Adrenal gland (tissue), 19 donors: ENCODE measurements at places on chromosomes 7 and 10. TPM values are rescaled to one million over a fixed set of nuclear protein-coding genes. Genes with fewer than 3 reads are reported as not detected.
A peak's percentile ranks its signal among the peaks of the same experiment; 100 is the strongest.

- H3K36me3 ChIP-seq = no peaks in the 10 kb centered on the region
- H3K27ac ChIP-seq = no peak overlapping the region
- no peak overlapping the region for H3K4me3 ChIP-seq
- DNase-seq = no peak
Observed at GRCh38 chr10:64365663-64366062, 844.5 kb downstream of the REEP3 start.

- no peaks in the 10 kb centered on the region for H3K27me3 ChIP-seq
- no peak overlapping the region for H3K4me3 ChIP-seq
- H3K4me1 ChIP-seq = peaks cover 2% of the 10 kb centered on the region
Observed at GRCh38 chr10:86642499-86642898, 11.8 kb upstream of the OPN4 start.

DNA sequence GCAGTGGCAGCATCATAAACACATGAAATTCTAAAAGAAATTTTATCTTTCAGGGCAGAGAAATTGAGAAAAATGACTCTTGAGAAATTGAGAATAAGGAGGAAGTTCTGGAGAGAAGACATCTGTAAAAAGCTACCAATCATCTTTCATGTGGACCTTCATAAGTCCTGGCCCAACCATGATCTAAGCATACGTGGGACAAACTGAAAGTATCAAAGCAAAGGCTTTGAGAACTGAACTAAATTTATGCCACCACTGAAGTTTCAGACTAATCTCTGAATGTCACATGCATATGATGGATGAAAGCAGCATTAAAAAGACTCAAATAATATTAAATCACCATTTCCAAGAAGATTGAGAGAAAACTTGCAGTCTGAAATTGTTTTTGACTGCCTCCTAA lies 1502.8 kb upstream of the LRRTM3 start:
- H3K27me3 ChIP-seq = no peaks in the 10 kb centered on the region
- H3K36me3 ChIP-seq = no peaks in the 10 kb centered on the region
- H3K4me1 ChIP-seq = no peaks in the 10 kb centered on the region
- no peak overlapping the region for H3K27ac ChIP-seq
- no peak for DNase-seq

DNA sequence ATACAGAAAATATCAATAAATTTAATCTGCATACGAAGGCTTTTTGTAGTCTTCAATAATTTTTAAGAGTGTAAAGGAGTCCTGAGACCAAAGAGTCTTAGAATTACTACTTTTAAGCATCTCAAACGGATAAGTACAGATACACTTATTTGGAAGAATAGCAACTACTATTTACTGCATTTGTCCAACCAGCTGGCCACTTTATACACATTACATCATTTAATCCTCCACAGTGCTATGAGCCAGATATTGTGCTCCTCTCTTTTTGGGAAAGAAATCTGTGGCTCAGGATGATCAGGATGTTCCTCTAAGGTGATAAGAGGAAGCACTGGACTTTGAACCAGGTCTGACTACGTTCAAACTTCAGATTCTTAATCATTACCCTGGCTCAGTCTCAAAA lies 588.6 kb upstream of the LRRTM3 start:
- H3K4me3 ChIP-seq = no peak overlapping the region
- no peaks in the 10 kb centered on the region for H3K4me1 ChIP-seq
- no peaks in the 10 kb centered on the region for H3K27me3 ChIP-seq
- no peak overlapping the region for H3K27ac ChIP-seq
- no peaks in the 10 kb centered on the region for H3K36me3 ChIP-seq

- no peak overlapping the region for H3K4me3 ChIP-seq
- no peaks in the 10 kb centered on the region for H3K36me3 ChIP-seq
- peak; percentile 82 for DNase-seq
- H3K4me1 ChIP-seq = peaks cover 11% of the 10 kb centered on the region
- peak overlapping the region; percentile 48 for H3K27ac ChIP-seq
Observed at GRCh38 chr7:129066290-129067131, 11.6 kb upstream of the TNPO3 start.

- H3K4me3 ChIP-seq = no peak overlapping the region
- DNase-seq = no peak
- H3K4me1 ChIP-seq = peaks cover 64% of the 10 kb centered on the region
- no peaks in the 10 kb centered on the region for H3K36me3 ChIP-seq
- no peak overlapping the region for H3K27ac ChIP-seq
Observed at GRCh38 chr10:80468806-80469421, 14.8 kb downstream of the TSPAN14 start.

GRCh38 chr7:147593271-147594057 lies 997.1 kb upstream of the C7orf33 start:
- no peaks in the 10 kb centered on the region for H3K27me3 ChIP-seq
- H3K4me1 ChIP-seq = no peaks in the 10 kb centered on the region
- no peak overlapping the region for H3K4me3 ChIP-seq
- DNase-seq = no peak
- H3K27ac ChIP-seq = no peak overlapping the region
- H3K36me3 ChIP-seq = no peaks in the 10 kb centered on the region

DNA sequence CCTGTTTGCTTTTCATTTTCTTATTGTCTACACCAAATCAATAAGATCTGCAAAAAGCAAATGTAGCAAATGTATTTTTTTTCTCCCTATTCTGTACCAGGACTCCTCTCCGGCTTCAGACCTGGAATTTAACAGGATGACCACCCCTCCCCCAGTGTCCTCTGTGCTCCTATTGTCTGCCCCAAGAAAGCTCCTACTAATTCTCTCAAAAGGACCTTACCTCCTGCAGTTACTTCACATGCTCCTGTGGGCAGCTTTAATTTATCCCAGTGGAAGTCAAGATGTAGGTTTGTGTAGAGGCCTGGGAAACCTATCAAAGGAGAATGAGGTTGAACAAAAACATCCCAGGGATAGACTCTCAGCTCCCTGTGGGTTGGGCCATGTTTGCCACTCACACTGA lies 31.3 kb downstream of the PLXNA4 start:
- no peaks in the 10 kb centered on the region for H3K36me3 ChIP-seq
- no peaks in the 10 kb centered on the region for H3K4me1 ChIP-seq
- no peak overlapping the region for H3K27ac ChIP-seq

MDH2 gene
- polyA plus RNA-seq = 42.5 TPM

CABCOCO1 gene
- 2.9 TPM for polyA plus RNA-seq

INSYN2A gene
- polyA plus RNA-seq = 0.07 TPM

FAM25A gene
- 4.3 TPM for polyA plus RNA-seq

SLC26A4 gene
- polyA plus RNA-seq = 0.13 TPM
